Coronary artery (tissue), 2 donors: ENCODE measurements at places on chromosomes 1 and 21.

DNA sequence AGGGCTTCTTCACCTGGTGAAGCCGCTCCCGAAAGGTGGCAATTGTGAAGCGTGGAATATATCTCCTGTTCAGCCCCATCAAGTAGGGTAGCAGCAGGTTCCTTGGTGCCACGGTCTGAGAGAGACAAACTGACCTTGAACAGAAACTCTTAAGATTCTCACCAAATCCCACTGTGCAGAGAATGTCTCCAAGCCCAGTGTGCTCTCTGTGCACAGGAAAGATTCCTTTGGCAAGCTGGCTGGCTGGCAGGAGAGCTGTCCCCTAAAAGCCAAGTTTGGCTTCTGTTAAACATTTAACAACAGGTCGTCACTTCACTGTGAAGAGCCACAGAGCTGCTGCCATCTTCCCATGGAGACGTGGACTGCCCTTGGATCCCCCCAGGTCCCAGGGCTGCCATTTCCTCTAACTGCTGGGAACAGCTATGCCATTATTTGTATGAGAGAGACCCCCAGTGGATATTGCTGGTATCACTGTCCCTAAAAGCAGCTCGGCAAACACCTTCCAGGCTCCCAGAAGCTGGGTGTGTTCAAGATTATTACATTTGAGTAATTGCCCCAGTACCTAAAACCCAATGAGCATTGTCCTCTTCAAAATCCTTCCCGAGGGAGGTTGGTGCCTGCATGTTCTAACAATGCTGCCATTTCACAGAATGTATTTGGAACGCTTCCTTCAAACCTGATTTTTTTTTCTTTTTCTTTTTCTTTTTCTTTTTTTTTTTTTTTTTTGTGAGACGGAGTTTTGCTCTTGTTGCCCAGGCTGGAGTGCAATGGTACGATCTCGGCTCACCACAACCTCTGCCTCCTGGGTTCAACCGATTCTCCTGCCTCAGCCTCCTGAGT lies 71.8 kb downstream of the CD58 start:
- DNase-seq = no peak

DNA sequence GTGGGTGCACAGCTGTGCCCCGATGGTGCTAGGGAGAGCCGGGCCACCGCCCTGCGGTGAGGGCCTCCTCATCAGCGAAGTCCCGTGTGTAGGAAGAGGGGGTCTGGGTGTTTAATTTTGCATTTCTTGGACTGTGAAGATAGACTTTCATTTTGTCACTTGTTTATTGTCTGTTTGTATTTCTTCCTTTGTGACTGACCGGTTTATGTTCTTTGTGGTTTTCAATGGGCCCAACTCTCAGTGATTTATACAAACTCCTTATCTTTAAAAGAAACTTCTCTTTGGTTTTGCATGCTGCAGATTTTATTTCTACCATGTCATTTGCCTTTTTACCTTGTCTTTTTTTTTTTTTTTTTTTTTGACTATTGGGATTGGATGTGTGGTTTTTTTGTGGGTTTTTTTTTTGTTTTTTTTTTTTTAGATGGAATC lies 65.1 kb downstream of the COL18A1 start:
- DNase-seq = no peak

GRCh38 chr1:184866991-184867788 lies 107.1 kb downstream of the NIBAN1 start:
- no peak for DNase-seq

GRCh38 chr1:98672189-98672588 lies 10.7 kb downstream of the SNX7 start:
- no peak for DNase-seq

DNA sequence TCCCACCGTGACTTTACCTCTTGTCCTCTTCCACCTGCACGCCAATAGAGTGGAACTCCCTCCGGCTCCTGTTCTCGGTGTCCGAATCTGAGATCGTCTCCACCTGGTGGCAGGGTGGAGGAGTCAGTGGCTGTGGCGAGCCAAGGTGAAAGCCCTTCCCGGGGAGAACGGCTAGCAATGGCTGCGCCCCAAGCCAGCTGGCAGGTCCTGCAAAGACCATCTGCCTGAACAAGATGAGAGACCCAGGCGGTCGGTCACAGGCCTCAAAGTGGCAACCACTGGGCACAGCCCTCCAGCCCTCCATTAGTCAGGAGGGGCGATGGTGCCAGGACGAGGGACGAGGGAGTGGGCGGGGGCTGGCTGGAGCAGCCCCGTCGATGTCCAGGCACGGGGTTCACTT lies 25.4 kb upstream of the SMIM12 start:
- DNase-seq = peak; percentile 54

DNA sequence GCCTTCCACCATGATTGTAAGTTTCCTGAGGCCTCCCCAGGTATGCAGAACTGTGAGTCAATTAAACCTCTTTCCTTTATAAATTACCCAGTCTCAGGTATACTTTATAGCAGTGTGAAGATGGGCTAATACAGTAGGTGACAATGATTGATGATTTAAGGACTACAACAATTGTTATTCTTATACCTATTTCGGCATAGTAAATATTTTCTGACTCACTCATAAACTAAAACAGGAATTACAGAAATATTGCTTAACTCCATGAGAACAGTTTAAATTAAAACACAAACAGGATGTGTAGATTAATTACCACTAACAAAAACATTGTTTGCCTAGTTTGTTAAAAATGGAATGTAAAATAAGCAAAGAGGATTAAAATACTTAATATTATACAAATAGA lies 839.9 kb downstream of the LTN1 start:
- DNase-seq = no peak

GRCh38 chr1:109759513-109760334 lies 4.0 kb downstream of the EPS8L3 start:
- DNase-seq = peak; percentile 65

GRCh38 chr1:40783001-40783905 lies at the start of gene KCNQ4:
Gene KCNQ4, plus strand, starts transcription at chr1:40783787. Its CDS starts 307 bp downstream, at chr1:40784094.
- no peak for DNase-seq

DNA sequence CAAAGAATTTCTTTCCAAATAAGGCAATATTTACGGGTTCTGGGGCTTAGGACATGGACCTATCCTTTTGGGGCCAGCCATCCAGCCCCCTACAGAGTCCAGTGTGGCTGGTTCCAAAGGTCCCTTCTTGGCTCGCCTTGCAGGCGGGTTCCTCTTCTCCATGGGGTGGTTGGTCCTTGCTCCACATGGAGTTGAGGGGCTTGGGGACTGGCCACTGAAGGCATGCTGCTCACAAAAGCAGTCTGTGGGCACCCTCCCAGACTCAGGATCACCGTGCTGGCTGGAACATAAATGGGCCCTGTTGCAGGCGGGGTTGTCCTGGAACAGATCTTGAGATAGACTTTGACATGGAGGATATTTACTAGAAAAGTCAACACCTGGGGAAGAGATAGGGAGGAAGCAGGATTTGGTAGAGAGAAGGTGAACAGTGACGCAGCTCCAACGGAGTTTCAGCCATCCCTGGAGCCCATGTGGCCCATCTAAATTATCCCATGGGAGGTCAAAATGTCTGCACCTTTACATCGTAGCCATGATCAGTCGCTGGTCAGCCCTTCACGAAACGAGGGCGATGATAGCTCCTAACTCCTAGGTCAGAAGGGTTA lies 39.1 kb upstream of the LRP8 start:
- DNase-seq = peak; percentile 64

- DNase-seq = no peak
These were observed 4.2 kb downstream of the GPR25 start for GRCh38 chr1:200877010-200877409.

DNA sequence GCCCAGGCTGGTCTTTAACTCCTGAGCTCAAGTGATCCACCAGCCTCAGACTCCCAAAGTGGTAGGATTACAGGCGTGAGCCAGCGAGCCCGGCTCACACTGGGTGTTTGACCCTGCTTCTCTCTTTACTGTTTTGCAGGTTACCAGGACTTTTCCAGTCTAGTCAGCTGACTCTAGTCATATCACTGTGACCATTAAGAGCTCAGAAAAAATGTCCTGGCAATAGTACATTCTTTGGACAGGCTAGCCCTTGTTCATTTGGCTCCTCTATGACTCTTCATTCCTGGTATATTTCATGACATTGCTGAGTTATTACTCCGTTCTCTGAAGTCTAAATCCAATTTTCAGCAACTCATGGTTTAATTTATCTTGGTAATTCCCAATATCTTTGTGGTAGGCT lies 8.0 kb upstream of the CA6 start:
- no peak for DNase-seq

DNA sequence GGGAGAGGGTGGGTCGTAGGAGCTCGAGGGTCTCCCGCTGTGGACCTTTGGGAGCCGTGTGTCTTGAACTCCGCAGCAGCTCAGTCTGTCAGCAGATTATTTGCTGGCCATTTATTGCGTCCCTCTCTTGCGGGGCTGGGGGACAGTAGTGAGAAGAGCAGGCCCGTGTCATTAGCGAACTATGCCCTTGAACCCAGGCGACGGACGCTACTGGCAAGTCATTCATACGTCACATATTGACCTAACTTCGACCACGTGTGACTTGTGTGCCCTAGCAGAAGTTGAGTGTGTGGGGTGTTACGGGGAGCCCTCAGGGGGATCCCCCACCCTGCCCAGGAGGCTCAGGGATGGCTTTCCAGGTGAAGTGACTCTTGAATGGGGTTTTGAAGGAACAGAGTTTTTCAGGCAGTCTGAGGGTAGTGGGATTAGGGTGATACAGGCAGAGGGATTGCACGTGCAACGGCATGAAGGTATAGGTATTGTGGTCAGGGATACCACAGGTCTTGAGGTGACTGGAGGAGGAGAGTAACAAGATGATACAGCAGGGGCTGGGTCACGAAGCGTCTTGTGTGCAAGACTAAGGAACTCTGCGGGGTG lies 13.0 kb downstream of the RCC1 start:
- DNase-seq = no peak

- DNase-seq = no peak
These were observed 598.3 kb upstream of the ZP4 start for GRCh38 chr1:238489006-238489405.

DNA sequence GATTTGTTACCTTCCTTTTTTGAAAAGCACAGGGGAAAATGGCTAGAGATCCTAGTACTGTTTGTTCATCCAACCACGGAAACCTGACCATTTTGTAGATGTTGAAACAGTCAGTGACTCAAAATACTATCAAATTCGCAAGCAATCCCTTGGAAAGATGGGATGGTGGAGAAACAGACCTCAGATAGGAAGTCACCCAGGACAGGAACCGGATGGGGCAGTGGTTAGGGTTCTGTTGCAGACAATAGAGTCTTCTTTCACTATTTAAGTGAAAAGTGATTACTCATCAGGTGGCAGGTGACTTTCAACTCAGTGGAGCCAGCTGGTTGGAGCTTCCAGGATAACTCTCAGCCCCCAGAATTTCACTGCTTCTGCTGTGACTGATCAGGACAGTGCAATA lies 17.0 kb downstream of the LHX4 start:
- no peak for DNase-seq

GRCh38 chr1:160325252-160325651 lies 17.8 kb downstream of the COPA start:
- no peak for DNase-seq

GRCh38 chr1:57943365-57943764 lies 519.5 kb upstream of the DAB1 start:
- no peak for DNase-seq

DNA sequence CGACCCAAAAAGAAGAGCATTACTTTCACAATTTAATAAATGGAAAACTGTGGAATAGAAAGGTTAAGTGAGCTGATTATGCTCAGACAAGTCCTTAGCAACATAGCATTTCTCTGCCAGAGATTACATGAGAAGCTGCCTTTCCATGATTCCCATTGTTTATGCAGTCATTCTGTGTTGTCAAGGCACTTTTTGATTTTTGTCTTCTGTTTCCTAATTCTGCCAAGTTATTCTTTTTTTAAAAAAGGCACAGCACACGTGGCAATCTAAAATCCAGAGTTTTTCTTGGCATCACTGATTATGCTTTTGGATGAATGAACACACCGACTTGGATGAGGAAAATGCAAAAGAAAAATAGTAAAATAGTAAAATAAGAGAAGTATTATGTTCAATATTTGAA lies 185.0 kb downstream of the RGS7 start:
- DNase-seq = no peak

DNA sequence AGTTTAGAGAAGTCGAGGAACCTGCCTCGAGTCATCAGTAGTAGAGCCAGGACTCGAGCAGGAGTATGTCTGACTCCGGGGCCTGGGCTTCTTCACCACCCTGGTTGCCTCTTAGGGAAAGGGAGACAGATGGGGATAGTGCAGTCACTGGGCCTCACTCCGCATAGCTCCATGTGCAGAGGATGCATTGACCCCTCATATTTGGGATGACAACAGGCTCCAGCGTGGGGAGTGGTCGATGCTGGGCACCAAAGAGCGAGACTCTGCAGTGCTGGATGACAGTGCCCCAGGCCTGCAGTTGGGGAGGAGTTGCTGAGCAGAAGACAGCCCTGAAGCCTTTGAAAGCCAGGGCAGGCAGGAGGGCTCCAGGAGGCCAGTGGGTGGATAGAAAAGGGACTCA lies 20.8 kb upstream of the TENT5C start:
- DNase-seq = no peak

- no peak for DNase-seq
These were observed 77.1 kb downstream of the PAX7 start for GRCh38 chr1:18707696-18708257.

GRCh38 chr1:203126866-203127665 lies 460 bp upstream of the ADORA1 start:
- peak; percentile 43 for DNase-seq

GRCh38 chr1:44546403-44547053 lies 127.8 kb downstream of the TMEM53 start:
- no peak for DNase-seq

DNA sequence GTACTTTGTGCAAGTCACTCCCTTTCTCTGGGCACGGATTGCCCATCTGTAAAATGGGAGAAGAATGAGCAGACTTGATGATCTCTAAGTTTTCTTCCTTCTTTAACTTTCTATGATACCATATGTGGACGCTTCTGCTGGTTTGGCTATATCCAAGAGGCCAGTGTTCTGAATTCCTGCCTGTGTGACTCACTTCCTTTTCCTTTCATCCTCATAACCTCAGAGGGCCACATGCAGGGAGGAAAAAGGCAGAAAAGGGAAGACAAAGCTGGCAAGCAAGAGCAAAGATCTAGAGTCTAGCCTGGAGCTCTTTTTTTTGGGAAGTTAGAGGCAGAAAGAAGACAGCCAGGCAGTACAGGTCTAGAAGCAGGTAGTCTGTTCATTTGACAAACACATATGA lies 151.2 kb downstream of the OMA1 start:
- DNase-seq = no peak

GRCh38 chr1:79293611-79294010 lies 287.1 kb upstream of the ADGRL4 start:
- DNase-seq = no peak

DNA sequence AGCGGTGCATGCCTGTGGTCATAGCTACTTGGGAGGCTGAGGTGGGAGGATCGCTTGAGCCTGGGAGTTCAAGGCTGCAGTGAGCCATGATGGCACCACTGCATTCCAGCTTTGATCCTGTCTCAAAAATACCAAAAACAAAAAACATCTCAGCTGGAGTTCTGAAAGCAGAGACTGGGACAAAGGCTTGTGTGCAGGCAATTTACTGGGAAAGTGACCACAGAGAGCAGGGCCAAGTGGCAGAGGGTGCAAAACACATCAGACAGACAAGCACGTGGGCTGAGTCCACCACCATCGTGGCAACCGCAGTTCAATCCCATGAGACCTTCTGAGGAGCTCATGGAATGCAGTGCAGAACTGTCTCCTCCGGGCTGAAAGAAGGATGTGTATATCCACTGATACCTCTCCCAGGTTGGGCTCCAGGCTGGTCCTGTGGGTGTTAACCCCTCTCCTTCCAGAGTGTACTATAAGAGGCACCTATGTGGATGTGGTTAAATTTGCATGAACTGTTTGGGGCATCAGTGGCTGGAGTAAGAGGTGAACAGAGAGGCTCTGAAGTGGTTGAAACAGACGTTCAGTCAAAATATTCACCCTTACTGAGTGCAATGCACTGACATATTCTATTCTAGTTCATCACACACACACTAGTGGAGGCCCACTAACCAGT lies 10.8 kb downstream of the PIGP start:
- DNase-seq = no peak

GRCh38 chr1:53237638-53238037 lies 680 bp downstream of the MAGOH start:
- DNase-seq = no peak
